ENCODE measurements at places on chromosomes 12 and 14.

DNA sequence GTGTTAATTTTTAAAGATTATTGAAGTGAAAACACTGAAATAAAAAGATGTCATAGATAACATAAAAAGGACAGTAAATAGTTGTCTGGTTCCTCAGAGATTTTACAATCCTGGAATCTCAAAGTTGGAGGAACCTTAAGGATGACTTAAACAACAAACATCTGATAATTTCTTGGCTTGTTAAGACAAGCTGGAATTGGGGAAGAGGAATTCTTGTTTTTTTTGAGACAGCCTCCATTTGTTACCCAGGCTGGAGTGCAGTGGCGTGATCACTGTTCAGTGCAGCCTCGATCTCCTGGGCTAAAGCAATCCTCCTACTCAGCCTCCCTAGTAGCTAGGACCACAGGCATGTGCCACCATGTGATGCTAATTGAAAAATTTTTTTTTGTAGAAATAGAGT, 2.3 kb downstream of the ZNF410 start:
- no peak for DNase-seq

- DNase-seq = no peak
Observed at GRCh38 chr14:58362798-58363412, 32.8 kb upstream of the TOMM20L start.

DNA sequence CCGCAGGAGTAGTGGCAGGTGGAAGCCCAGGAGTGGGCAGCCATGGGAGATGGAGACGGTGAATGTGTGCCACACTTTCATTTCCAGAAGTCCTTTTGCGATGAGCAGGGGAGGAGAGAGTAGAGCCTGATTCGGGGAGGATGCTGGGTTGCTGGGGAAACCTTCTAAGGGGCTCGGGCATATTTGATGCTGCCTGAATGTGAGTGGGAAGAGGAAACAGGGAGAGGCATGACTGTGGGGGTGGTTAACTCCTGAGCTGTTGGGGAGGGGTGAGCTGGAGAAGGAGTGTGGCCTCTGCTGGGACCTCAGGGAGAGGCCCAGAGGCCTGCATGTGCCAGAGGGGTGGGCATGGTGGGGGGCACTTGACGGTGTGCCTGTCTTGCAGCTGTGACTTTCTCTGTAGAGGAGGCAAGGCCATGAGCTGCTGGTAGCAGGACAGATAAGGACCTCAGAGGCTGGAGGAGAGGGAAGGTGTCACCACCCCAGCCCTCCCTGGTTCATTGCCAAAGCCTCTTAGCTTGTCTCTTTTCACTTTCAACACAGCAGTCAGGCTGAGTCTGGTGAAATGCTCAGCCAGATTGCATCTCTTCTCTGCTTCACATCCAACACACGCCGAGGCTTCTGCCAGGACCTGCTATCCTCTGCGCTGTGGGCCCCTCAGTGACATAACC, 11.4 kb downstream of the GLT1D1 start:
- no peak for DNase-seq

DNA sequence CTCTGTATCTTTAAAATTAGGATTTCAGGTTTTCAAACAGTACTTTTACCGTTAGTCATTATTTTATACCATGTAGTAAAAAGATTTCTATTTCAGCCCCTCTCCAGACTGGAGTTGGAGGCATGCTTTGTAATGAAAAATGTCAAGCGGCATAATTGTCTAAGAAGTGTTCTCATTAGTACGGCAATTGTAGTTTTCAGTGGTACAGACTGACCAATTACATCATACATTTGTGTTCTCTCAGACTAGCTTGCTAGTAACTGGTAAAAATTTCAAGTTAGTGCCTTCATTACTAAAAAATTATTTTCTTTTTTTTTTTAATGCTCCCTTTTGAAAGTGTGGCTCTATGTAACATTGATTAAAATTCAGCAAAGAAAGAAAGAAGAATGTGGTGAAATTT, 4.5 kb downstream of the USP30 start:
- no peak for DNase-seq

- no peak for DNase-seq
Observed at GRCh38 chr12:50551866-50552265, 47.1 kb downstream of the DIP2B start.

DNA sequence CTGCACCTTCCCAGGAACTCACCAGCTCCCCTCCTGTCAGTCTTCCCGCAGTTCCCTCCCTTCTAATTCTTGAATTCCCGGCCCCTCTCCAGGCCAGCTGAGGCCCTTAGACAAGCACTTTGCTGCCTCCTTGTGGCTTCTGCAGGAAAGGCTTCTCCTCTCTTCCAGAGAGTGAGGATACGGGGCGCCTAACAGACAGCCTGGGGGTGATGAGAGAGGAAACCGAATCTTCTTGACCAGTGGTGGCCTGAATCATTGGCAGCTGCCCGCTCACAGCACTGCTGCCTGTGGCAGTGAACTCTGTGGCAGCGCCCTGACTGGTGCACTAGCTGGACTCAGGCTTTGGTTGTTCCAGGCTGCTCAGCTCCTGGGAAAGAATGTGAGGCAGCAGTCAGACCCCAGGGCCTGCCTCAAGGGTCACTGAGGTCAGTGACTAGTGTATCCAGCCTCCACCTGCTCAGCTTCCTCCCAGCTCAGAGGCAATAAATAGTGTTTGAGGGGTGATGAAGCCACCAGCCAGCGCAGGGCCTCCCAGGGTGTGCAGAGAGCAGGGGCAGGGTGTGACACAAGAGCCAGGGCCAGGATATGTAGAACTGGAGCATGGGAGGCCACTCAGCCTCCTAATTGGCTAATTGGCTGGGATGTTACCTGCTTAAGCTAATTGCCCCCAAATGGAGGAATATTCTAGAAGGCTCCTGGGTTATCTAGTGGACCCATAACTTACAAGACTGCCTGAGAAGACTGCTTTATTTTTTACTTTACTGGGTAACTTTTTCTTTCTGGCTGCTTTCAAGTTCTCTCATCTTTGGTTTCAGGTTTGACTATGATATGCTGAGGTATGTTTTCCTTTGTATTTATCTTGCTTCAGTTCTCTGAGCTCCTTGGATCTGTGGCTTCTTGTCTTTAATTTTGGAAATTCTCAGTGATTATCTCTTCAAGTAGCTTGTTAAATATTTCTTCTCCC, 12.9 kb upstream of the MCRS1 start:
- DNase-seq = peak; percentile 66

- no peak for DNase-seq
Observed at GRCh38 chr14:50063876-50064420, 52.4 kb downstream of the VCPKMT start.
